Left ventricle myocardium superior (tissue), 1 donor: ENCODE measurements at places on chromosomes 6 and 20.
A peak's percentile ranks its signal among the peaks of the same experiment; 100 is the strongest.

- DNase-seq: no peak
These were observed 2.8 kb upstream of the RAB23 start for GRCh38 chr6:57224769-57225515.

DNA sequence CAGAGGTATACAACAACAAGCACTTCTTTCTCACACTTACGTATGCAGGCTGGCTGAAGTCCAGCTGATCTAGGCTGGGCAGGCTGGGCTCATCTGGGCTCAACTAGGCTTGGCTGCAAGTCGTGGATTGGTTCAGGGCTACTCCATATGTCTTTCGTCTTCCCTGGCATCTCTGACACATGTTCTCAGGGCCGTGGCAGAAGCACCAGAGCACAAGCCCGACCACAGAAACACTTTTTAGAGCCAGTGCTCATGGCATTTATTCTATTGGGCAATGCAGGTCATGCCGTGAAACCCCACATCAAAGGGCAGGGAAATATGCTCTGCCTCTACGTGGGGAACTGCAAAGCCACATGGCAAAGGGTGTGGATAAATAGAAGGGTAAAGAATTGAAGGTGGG is 93.8 kb downstream of the RIN2 start:
- DNase-seq: no peak

- no peak for DNase-seq
These were observed 16.0 kb downstream of the FOXP4 start for GRCh38 chr6:41561931-41562911.

DNA sequence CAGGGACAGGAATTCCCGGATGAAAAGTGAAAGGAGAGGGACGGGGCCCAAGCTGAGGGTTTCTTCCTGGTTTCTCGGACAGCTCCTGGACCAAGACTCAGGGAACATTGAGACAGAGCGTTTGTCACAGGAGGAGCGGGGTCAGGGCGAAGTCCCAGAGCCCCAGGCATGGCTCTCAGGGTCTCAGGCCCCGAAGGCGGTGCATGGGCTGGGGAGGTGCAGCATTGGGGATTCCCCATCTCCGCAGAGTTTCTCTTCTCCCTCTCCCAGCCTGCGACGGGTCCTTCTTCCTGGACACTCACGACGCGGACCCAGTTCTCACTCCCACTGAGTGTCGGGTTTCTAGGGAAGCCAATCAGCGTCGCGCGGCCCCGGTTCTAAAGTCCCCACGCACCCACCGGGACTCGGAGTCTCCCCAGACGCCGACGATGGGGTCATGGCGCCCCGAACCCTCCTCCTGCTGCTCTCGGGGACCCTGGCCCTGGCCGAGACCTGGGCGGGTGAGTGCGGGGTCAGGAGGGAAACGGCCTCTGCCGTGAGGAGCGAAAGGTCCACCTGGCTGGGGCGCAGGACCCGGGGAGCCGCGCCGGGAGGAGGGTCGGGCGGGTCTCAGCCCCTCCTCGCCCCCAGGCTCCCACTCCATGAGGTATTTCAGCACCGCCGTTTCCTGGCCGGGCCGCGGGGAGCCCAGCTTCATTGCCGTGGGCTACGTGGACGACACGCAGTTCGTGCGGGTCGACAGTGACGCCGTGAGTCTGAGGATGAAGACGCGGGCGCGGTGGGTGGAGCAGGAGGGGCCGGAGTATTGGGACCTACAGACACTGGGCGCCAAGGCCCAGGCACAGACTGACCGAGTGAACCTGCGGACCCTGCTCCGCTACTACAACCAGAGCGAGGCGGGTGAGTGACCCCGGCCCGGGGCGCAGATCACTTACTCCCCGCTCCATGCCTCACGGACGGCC is 54.6 kb upstream of the POLR1H start:
- peak; percentile 55 for DNase-seq

- DNase-seq: no peak
These were observed 634 bp downstream of the ITPA start for GRCh38 chr20:3209946-3210317.

DNA sequence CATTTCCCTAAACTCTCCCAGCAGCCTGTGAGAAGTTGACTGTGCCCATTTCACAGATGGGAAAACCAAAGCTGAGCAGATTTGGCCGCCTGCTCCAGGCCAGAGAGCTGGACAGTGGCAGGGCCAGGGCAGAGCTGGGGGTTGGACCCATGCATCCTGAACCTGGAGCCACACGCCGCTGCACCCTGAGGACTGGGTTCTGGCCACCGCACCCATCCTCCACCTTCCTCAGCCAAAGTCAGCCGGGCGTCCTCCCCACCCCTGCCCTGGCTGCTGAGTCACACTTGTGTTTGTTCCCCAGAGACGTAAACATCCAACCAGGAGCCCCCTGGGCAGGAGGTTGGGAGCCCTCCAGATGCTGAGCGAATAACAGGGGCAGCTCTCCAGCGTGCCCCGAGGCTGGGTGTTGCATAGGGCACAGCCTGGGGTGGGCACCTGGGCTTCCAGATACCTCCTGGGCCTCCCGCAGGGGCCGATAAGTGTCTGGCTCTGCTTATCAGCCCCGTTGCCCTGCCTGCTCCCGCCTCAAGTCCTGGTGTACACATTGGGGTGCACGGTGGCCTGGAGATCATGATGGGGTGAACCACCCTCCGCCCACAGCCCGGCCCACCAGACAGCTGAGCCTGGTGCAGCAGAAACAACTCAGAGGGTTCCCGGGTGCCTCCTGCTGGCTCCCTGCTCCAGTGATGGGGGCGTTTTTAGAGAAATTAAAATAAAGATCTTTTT is 23.8 kb downstream of the RBM38 start:
- peak; percentile 25 for DNase-seq

GRCh38 chr6:144156338-144156737 is 6.0 kb downstream of the STX11 start:
- no peak for DNase-seq
